ENCODE measurements at places on chromosomes 7 and 10.

GRCh38 chr7:116500078-116500853, 728 bp downstream of the CAV2 start:
- DNase-seq = peak; percentile 76

DNA sequence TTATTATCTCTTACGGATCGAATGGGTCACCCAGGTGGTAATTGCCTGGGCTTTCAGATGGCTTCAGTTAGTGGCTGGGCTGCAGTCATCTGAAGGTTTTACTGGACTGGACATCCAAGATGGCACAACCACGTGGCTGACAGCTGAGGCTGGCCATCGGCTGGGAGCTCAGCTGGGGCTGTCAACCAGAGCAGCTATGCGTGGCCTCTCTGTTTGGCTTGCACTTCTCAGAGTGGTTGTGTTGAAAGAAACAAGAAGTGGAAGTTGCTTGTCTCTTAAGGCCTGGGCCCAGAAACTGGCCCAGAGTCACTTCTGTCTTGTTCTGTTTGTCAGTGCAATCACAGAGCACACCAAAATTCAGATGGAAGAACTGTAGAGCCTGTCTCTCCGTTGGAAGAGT, 5.7 kb upstream of the GDI2 start:
- no peak for DNase-seq

DNA sequence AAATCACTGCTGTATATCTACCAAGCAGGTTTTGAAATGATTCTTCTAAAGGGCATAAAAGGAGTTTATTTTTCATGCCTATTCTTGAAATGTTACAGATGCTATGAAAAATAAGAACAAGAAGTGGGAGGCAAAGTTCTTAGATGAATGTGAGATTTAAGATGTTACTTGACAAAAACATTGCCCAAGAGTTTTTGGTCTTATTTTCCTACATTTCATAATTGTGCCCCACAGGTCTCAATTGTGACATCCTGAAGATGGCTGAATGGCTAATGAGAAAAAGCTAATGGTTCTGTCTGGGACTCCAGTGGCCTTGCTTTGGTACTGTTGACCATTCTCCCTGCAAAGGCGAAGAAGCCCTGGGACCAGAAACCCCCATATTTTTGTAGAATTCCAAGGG, 43.0 kb upstream of the IFRD1 start:
- no peak for DNase-seq

DNA sequence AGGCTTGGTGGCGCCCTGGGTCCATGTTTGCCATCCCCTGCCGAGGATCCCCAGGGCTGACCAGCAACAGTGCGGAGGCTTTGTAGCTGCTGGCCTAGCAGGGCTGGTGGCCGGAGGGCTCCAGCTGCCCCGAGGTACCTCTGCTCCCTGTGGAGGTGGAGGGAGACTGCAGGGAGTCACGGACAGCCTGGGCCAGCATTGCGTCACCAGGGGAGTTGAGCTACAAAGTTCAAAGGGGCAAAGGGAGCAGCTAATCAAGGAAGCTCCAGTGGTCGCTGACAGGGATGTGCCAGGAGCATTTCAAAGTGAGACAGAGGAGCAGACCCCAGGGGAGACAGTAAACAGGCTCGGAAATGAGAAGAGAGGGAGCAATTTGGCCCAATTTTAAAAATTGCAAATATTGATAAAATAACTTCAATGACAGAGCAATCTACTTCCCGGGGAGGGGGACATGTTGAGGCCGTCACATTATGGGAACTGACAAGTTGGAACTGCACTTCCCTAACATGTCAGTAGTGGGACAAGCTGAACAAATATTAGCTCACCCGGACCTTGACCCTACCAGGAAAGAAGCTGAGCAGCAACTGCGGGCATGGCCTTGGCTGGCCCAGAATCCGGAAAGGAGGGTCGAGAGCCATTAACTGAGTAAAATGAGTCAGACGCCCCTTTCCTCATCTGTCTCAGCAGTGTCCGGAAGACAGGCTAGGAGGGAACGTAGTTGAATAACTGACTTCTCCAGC, 39.4 kb downstream of the BTBD16 start:
- no peak for DNase-seq

DNA sequence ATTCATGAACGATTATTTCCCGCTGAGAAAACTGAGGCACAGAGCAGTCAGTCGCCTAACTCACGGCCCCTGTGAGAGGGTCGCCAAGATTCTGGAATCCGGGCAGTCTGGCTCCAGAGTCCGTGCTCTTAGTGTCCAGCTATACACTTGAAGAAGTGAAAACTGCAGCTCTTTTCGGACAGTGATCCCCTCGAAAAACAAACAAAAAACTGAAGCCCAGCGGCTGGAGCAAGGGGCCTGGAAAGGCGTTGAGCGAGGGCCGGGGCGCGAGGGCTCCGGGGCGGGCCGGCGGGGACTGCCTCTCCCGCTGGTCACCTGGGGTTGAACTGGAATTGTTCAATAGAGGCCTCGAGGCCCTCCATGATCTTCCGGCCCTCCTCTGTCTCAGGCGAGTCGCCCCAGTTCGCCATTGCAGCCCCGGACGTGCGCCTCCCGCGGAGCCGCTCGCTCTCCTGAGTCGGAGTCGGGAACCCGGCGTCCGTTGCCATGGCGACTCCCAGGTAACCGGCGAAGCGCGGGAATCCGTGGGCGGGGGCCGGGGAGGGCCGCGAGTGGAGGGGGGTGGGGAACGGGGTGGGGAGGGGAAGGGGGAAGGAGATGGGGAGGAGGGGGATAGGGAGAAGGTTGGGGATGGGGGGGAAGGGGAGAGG, 881 bp downstream of the C10orf67 start:
- DNase-seq = peak; percentile 75
